ENCODE measurements at places on chromosomes 1 and 21. TPM values are rescaled to one million over a fixed set of nuclear protein-coding genes. Genes with fewer than 3 reads are reported as not detected.

- DNase-seq, result no peak
Measured at GRCh38 chr21:46024141-46024540, 42.6 kb downstream of the COL6A1 start.

Gene KCNE1
- total RNA-seq, result 0.14 TPM

Gene DIPK1A
- total RNA-seq, result 0.68 TPM

Gene FABP3
- 1.1 TPM for total RNA-seq

Gene GJA8
- total RNA-seq, result not detected

Gene CCDC17
- 1.2 TPM for total RNA-seq

Gene ACAP3
- total RNA-seq, result 30.6 TPM

GRCh38 chr1:151367658-151368392, 4.7 kb downstream of the SELENBP1 start:
- no peak for DNase-seq

DNA sequence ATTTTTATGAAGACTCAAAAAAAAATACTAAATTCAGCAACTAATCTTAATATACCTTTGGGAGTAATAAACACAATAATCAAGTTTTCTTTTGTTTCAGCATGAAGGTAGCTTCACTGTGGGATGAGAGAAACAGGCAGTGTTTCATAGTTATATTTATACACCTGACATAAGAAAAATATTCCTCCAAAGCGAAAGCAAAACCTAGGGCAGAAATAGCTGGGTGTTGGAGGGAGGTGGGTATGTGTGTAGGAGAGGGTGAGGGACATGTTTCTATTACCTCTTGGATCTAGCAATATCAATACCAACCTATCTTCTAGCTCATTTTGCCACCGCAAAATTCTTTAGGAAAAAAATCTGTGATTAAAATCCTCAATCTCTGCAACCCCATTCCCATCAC, 24.9 kb upstream of the MAN1A2 start:
- DNase-seq, result no peak

DNA sequence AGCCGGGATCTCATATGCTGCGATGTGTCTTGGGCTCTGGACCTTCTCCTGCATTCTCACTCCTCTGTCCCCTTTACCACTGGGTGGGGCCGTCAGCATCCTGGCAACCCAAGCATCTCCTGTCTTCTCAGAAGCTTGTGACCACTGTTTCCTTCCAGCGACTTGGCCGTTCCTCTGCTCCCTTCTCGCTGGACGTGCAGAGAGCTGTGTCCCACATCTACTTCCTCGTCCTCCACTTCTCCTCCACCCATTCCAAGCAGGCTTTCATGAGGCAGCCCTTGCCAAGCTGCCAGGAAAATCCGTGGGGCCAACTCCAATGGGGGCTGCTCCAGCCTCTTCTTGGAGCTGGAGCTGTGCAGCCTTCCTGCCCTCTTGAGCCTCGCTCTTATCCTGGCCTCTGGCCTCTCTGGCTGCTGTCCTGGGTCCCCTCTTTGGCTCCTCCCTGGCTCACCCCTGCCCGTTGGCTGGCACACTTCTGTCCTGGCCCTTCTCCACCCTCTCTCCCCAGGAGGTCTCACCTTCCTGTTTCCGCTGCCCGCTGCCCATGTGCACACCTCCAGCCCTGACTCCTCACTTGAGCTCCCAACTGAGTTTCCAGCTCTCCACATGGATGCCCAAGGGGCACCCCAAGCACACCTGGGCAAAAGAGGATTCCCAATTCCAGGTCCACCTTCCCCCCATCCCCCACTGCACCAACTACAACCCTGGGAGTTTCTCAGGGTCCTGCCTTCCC, 8.7 kb downstream of the FAM131C start:
- no peak for DNase-seq

- DNase-seq, result no peak
Measured at GRCh38 chr1:150164779-150165178, 15.1 kb downstream of the PLEKHO1 start.

Gene C1QA
- total RNA-seq, result not detected

Gene KLHL20
- total RNA-seq, result 44.2 TPM

Gene RNASEL
- total RNA-seq, result 3.1 TPM

DNA sequence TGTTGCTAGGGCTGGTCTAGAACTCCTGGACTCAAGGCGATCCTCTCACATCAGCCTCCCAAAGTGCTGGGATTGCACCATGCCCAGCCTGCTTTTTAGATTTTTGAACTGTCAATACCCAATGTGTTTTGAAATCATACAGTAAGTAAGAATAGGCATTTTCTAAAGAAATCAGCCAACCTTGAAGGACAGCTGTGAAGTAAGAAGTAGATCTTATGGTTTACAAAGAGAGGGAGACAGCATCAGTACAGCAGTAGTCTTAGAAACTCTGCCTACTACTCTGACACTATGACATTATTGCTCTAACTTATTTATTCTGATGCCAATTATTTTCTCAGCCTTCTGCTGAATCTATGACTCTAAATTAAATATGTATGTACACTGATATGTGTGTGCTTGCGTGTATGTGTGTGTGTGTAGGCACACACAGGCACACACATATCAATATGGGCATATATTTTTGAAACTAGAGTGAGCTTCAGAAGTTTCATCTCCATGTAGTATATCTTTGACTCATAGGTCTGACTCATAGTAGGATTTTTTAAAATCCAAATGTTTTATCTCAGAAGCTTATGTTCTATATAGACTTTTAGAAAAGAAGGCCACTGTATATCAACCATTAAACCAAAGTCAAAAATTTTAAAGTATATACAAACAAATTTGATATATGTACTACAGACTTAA, 140.4 kb downstream of the COL24A1 start:
- DNase-seq, result no peak

Gene F13B
- not detected for total RNA-seq

GRCh38 chr1:66154394-66154793, 361.7 kb downstream of the PDE4B start:
- no peak for DNase-seq

- DNase-seq, result peak; percentile 58
Measured at GRCh38 chr1:220878191-220879075, 810 bp upstream of the HLX start.

Gene MPL
- not detected for total RNA-seq

Gene SOX13
- total RNA-seq, result 23.0 TPM

Gene CAPN9
- total RNA-seq, result not detected

Gene LHX8
- not detected for total RNA-seq

DNA sequence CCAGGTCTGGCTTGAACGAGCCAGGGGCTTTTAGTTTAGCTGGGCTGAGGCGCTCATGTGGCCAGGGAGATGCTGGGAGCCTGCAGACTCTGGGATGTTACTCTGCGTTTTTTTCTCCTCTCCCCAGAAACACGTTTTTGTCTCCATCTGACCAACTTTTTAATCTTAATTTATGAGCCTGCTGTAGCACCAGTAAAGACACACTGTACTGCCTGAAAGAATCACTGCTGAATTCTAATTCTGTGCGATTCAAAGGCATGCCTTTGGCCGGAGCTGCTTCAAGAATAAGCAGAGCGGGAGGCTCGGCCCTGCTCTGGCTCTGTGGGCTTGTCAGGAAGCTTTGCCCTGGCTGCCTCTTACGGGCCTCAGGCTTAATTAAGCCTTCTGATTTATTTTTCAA, 129.5 kb downstream of the CAMTA1 start:
- DNase-seq, result no peak

Gene FALEC
- not detected for total RNA-seq

DNA sequence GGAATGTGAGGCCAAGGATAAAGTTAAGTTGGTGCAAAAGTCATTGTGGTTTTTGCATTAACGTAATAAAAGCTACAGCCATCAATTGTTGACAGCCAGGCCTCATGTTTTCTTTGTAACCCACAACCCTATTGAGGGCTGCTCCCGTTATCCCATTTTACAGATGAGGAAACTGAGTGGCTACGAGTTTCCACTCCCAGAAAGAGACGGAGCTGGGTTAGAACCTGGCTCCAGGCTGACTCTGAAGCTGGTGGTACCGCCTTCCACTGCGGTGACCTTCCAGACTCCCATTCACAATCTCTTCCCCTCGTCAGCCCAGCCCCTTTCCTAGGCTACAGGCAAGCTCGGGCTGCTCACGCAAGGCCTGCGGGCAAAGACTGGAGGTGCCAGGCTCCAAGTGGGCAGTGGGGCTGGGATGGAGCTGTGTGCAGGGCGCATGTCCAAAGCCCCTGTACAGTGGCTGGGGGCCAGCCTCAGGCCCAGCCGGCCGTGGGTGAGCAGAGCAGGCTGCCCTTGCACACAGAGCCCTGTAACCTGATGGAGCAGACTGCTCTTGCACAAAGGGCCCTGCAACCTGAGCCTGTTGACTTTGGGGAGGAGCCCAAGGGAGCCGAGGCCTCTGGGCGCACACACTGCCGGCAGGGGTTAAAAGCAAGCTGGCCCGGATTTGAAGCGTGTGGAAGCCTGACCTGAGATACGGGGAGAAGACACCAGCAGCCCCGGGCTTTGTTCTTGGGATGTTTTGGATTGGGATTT, 97.4 kb upstream of the TMPRSS2 start:
- DNase-seq, result no peak

DNA sequence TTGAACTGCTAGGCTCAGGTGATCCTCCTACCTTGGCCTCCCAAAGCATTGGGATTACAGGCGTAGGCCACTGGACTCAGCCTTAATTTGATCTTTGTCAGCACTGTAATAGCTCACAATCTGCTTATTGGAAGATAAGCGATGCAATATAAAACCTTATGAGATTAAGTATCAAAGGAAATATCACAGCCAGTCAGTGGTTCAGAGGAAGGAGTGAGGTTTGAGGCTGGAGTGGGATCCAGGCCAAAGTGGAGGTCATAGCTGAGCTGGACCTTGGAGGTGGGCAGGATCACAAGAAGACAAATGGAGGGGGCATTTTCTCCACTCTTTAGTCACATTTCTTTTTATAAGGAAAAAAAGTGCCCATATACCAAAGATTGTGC, 228.5 kb downstream of the RHOU start:
- DNase-seq, result no peak

DNA sequence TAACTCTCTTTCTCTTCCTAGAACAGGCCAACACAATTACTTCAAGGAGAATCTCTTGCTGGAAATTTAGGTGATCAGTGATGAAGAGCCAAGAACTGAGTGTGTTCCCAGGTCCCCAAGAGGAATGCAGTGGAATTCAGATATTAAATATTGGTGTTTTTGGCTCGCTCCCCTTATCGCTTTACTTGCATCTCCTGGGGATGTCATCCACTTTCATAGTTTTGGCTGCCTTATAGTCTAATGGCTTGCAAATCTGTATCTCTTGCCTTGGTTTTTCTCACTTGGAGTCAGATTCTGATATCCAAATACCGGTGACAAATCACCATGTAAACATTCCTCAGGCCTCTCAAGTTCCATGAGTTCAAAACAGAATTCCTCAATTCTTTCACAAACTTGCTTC, 151.0 kb upstream of the C1orf87 start:
- no peak for DNase-seq

- DNase-seq, result peak; percentile 80
Measured at GRCh38 chr1:159945483-159946241, at the start of gene IGSF9. IGSF9 (minus strand) TSS chr1:159945613; CDS start chr1:159943454, 2,159 bp downstream.

Gene RNU1-1
- total RNA-seq, result under 0.01 TPM

Gene MATN1
- 0.17 TPM for total RNA-seq

GRCh38 chr1:231757101-231757404, 130.5 kb downstream of the DISC1 start:
- DNase-seq, result no peak

Gene PKN2
- total RNA-seq, result 45.5 TPM

Gene RNU11
- not detected for total RNA-seq

- DNase-seq, result no peak
Measured at GRCh38 chr1:93435443-93435842, 12.5 kb upstream of the FNBP1L start.

DNA sequence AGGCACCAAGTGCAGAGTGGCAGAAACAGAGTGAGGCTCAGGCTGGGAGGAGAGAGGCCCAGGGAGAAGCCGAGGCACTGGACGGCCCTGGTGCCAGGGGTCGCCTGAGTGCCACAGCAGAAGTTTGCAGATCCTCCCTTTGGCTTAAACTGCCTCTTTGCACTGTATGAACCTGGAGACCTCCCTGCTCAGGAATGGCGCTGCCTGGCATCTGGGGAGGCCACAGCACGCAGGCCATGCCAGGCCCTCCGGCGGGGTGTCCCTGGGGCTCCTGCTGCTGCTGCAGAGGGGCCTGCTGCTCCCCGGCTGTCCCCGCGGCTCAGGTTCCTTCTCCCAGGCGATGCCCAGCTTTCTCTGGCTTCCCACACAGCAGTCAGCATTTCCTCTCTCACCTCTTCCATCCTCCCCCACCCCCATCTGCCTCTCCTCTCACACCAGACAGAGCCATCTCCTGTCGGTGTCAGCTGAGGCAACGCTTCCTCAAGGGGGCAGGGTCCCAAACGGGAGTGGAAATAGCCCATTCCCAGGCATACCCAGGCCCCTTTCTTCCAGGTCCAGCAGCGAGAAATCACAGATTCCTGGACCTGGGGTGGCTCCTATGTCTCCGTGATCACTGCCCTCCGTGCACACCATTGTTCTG, 35.2 kb downstream of the SYT6 start:
- DNase-seq, result no peak

GRCh38 chr1:28139025-28139712, 37.3 kb downstream of the PTAFR start:
- no peak for DNase-seq

DNA sequence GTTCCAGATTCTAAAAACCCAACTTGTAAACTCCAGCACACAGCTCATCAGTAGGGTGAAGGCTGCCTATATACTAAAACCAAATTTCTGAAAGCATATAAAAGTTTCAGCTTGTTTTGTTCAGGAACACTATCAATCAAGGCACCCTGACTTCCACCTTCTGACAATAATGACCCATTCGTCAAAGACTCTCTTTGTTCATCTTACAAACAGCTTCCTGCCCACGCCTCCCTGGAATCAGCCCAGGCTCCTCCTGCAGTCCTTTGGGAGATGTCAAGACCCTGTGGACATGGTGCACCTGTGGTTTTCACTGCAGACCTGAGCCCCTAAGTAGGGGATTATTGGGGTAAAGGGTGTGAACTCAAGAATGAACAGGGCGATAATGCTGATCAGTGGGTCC, 178.9 kb upstream of the CAMK1G start:
- no peak for DNase-seq

Gene AMY1B
- not detected for total RNA-seq

Gene FCMR
- not detected for total RNA-seq

- no peak for DNase-seq
Measured at GRCh38 chr1:166182281-166182680, 15.5 kb upstream of the FAM78B start.

GRCh38 chr1:149848340-149849110, 50.8 kb upstream of the BOLA1 start:
- no peak for DNase-seq

Data from dermis blood vessel endothelial cell (primary cell).